ENCODE measurements at places on chromosomes 7 and 10.

DNA sequence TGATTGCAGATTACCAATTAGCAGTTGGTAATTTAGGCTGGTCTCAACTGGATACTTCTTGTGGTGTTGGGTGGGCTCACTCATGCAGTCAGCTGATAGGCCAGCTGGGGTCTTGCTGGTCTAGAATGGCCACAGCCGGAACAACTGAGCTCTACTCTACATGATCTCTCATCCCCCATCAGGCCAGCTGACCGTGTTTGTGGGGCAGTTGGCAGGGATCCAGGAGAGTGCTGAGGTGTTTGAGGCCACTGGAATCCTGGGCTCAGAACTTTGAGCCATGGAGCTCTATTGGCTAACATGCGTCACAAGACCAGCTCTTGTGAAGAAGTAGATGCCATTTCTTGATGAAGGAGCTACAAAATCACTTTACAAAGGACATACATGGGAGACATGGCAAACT lies 242.4 kb downstream of the GFRA1 start:
- DNase-seq, result no peak

GRCh38 chr7:128309124-128309523 lies 34.6 kb downstream of the RBM28 start:
- no peak for DNase-seq

GRCh38 chr10:44578271-44578670 lies 193.4 kb upstream of the CXCL12 start:
- no peak for DNase-seq

GRCh38 chr7:131189488-131189887 lies 138.2 kb upstream of the MKLN1 start:
- DNase-seq, result no peak

DNA sequence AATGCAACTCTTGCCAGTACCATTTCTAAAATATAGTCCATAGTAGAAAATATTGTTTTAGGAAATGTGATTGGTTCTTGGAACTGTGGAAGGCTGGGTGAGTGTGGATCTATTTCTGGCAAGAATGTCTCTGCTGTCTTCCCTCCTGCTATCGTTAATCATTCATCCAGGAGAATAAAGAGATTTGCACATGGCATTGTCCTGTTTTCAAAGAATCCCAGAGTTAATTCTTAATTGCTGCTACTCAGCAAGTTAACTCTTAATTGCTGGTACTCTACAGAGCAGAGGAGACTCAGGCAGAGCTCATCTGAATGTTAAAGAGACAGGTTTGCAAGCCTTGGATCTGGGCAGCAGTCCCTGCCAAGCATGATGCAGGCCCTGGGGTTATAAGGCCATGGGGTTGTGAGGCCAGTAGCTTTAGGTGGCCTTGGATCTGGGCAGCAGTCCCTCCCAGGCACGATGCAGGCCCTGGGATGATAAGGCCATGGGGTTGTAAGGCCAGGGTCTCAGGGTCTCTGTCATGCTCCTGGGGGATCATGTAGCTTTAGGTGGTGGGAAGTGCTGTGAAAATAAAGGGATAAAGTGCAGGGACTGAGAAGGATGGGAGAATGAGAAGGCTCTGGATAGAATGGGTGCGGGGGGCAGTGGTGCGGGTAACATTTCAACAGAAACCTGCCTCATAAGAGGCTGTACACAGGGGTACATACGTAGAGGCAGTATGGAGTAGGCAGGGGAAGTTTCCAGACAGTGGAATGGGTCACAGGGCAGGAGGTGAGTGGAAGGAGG lies 162.3 kb downstream of the SVIL start:
- DNase-seq, result no peak

- DNase-seq, result no peak
Observed at GRCh38 chr10:46170789-46171188, 116.0 kb upstream of the ANTXRL start.

- peak; percentile 40 for DNase-seq
Observed at GRCh38 chr10:21285742-21286331, 239.6 kb downstream of the SKIDA1 start.

- no peak for DNase-seq
Observed at GRCh38 chr10:127579640-127580039, 30.5 kb downstream of the NPS start.

- DNase-seq, result no peak
Observed at GRCh38 chr7:26858735-26859134, 5.7 kb downstream of the SKAP2 start.

DNA sequence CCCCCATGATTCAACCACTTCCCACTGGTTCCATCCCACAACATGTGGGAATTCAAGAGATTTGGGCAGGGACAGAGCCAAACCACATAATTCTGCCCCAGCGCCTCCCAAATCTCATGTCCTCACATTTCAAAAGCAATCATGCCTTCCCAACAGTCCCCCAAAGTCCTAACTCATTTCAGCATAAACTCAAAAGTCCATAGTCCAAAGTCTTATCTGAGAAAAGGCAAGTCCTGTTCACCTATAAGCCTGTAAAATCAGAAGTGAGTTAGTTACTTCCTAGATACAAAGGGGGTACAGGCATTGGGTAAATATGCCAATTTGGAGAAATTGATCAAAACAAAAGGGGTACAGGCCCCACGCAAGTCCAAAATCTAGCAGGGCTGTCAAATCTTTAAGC lies 272.9 kb downstream of the MAGI2 start:
- no peak for DNase-seq

- no peak for DNase-seq
Observed at GRCh38 chr7:150406567-150407421, 27.7 kb downstream of the ZNF775 start.

GRCh38 chr7:127514499-127514898 lies 70.9 kb downstream of the GCC1 start:
- peak; percentile 45 for DNase-seq

- peak; percentile 68 for DNase-seq
Observed at GRCh38 chr7:50803359-50804337, 21.0 kb upstream of the GRB10 start.

- no peak for DNase-seq
Observed at GRCh38 chr7:143360788-143361551, 1.5 kb downstream of the FAM131B start.
